ENCODE measurements at places on chromosomes 4 and X. TPM values are rescaled to one million over a fixed set of nuclear protein-coding genes. Genes with fewer than 3 reads are reported as not detected.

DMRTC1 gene
- total RNA-seq, result not detected

TEX13D gene
- total RNA-seq, result not detected

PRICKLE3 gene
- 14.2 TPM for total RNA-seq

DDIT4L gene
- 1.4 TPM for total RNA-seq

SLC6A14 gene
- not detected for total RNA-seq

TIMM8A gene
- total RNA-seq, result not detected

NDP gene
- 25.2 TPM for total RNA-seq

FAAH2 gene
- not detected for total RNA-seq

MAGEA6 gene
- 0.21 TPM for total RNA-seq

CTSO gene
- total RNA-seq, result 28.8 TPM

CT55 gene
- total RNA-seq, result not detected

G6PD gene
- 25.0 TPM for total RNA-seq

EREG gene
- not detected for total RNA-seq

PRAF2 gene
- total RNA-seq, result 39.1 TPM

CRMP1 gene
- total RNA-seq, result 42.8 TPM

RPL36A gene
- total RNA-seq, result 279 TPM

TEX13C gene
- total RNA-seq, result not detected

ZNF595 gene
- total RNA-seq, result 57.7 TPM

Data from uterus (tissue), 4 donors.